ENCODE measurements at places on chromosomes 13 and 19. TPM values are rescaled to one million over a fixed set of nuclear protein-coding genes. Genes with fewer than 3 reads are reported as not detected.

The DLL3 gene
- total RNA-seq = 10.4 TPM

The SMAD9 gene
- 0.14 TPM for total RNA-seq

The TEX30 gene
- 12.6 TPM for total RNA-seq

The MBD3L2 gene
- not detected for total RNA-seq

The TMEM145 gene
- 3.8 TPM for total RNA-seq

All from A549 treated with Hydrocortisone at 1 μM for 4 hours (cell line).